ENCODE measurements at places on chromosomes 3 and 15.
A peak's percentile ranks its signal among the peaks of the same experiment; 100 is the strongest.

DNA sequence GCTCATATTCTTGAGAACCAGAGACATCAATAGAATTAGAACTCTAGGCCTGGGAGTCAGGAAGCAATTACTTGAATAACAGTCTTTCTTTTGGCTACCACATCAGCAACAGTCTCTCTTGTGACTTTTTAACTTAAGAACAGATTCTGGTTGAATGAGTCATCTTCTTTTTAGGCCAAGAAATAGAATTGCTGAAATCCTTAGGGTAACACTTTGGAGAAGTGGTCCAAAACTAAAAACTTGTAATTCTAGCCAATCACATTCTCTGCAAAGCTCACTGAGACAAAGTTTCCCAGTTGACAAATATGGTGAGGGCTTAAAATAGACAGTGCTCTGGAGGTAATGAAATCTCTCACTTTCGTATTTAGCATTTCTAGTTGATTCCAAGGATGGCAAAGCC is 238.0 kb downstream of the SHOX2 start:
- DNase-seq, result no peak

DNA sequence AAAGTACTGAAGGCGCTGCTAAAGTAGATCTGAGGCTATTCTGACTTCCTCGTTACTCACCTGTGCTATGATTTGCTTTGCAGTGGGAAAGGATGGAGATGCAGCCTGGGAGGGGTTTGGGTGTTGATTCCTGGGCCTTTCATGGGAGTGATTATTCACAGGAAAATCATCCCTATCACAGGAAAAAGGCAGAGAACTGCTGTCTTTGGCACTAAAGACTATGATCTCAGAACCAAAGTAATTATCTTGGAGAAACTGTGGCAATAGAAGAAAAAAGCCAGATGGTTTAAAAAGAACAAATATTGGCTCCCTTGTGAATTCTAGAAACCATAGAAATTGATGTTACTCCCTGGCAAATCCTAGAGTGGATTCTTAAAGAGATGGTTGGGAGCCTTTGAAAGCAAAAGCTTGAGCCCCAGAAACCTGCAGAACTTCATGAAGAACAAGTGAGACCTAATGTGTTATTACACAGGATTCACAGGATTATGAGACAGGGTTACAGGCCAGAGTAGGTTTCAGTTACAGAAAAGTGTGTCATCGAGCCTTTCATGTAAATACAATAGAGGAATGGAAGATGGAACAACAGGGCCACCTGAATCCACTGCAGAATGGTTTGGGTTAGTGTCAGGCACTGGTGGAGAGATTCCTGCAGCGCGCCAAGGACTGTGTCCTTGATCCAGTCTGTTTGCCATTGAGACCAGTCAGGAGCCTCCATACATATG is 85.7 kb downstream of the OXNAD1 start:
- DNase-seq, result no peak

DNA sequence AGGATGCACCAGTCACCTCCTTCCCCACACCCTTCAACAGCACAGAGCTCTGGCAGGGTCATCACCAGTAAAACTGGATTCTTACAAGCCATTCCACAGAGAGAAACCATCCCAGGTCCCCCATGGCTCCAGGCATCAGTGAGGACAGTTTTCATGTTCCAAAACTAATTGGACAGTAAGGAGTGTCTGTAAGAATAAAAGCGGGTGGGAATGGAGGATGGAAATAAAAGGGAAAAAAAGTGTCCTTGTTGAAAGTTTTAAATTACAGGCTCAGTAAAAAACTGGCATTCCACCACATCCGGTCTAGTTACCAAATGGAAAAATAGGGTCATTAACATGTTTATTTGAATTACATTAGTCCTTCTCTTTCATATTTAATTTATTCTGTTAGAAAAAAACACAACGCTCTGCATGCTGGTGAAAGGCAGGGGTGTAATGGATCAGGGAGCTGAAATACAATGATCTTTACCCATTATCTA is 117.4 kb downstream of the TIGIT start:
- no peak for DNase-seq

DNA sequence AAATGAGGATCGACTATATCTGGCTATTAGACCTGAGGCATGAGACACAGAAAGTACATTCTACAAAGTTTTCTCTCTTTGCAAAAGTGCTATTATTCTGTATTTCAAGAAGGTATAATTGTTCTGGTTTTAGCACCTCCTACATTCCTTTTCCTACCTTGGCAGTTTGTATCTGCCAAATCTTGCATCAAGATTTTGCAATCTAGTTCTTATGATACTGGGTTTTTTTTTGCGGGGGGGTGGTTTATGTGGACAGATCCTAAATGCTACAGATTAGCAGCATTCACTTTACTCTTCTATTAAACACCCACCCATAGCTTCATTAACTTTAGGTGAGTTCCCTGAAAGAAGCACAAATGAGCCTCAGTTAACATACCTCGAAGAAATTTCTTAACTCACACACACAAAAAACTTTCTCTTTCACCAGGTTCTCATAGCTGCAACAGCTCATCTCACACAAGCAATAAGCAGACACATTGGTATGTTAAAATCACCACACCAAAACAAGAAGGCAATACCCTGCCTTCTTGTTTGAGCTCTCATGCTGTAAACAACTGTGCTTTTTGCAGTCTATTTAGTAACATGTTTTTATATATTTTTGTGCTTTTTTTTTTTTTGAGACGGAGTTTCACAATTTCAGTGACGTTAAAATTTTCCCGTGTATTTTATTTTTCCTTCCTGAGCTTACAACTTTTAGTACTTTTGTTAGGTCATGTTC is 73.0 kb upstream of the VGLL4 start:
- DNase-seq, result no peak

DNA sequence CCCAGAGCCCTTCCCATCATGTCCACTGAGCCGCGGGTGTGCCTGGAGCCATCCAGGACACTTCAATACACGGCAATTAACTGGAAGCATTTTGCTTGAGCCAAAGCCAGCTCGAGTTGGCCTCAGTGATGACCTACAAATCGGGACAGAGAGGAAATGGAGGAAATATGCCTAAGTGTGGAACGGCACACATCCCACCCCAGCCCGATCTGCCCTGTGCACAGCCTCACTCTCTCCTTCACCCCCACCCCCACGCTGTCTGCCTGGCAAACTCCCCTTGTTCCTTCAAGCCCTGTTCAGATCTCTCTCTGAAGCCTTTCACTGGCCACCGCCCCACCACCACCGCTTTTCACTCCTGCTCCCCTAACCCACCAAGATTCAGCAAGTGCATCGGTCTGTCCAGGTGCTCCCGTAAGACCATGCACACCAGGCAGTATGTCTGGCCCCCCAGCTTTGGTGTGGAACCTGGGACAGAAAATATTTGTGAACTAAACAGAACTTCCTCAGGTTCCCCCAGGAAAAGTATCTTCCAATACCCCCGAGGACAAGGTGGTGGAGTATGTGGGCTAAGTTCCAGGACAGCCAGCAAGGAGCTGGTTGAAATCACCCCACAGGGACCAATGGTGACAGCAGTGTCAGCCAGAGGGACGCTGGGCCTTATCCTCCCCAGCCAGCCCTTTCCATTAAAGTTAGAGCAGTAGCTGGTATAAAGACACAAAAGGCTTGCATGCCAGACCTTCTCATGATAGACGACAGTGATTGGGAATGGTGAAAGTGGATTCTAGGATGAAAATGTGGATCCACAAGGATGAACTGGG is 83.7 kb downstream of the VGLL4 start:
- no peak for DNase-seq

GRCh38 chr15:31024330-31024729 is 32.9 kb upstream of the MTMR10 start:
- no peak for DNase-seq

GRCh38 chr15:98113327-98113726 is 152.8 kb downstream of the ARRDC4 start:
- DNase-seq, result no peak

DNA sequence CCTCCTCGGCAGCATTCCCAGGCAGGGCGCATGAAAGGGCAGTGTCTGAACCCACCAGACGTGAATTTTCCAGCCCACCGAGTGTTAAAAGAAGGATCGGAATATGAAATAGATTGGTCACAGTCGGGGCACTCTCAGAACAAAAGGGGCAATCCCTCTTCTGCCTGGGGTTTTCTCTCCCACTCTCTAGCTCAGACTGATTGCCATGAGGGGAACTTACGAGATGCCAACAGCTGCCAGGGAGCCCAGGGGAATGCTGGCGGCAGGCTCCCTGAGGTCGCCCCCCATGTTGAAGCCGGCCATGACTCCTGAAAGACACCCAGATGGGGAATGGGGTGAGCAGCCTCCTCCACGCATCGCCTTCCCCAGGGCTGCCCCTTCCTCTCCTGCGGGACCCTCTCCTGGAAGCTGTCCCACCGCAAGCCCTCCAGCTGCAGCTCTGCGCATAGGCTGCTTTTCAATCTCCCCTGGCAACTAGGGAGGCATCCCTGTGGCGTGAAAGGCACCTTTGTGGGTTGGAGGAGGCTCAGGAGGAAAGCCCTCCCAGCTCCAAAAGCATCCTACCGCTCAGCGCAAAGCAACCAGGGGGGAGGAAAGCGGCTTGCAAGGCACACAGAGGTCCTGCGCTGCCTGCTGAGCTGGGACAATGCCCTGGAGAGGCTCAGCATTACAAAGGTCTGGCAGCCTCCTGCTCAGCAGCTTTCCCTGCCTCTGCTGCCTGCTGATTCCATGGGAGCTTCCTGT is 64.8 kb upstream of the HEG1 start:
- DNase-seq, result no peak

- DNase-seq, result no peak
Measured at GRCh38 chr15:61994216-61994615, 66.0 kb downstream of the VPS13C start.

DNA sequence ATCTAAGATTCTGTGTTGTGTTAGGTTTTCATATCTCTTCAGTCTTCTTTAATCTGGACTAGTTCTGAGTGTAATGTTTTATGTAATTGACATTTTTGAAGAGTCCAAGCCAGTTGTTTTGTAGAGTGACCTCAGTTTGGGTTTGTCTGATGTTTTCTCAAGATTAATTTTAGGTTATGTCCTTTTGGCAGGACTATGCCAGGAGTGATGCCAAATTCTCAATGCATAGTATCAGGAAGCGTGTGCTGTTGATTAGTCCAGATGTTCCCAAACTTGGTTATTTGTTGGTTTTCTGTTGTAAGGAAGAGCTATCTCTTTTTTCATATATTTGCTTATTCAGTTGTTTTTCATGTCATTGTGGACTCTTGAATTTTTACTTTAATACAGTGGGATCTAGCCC is 32.6 kb downstream of the NMD3 start:
- DNase-seq, result no peak

- no peak for DNase-seq
Measured at GRCh38 chr3:181724192-181724965, 12.7 kb downstream of the SOX2 start.

DNA sequence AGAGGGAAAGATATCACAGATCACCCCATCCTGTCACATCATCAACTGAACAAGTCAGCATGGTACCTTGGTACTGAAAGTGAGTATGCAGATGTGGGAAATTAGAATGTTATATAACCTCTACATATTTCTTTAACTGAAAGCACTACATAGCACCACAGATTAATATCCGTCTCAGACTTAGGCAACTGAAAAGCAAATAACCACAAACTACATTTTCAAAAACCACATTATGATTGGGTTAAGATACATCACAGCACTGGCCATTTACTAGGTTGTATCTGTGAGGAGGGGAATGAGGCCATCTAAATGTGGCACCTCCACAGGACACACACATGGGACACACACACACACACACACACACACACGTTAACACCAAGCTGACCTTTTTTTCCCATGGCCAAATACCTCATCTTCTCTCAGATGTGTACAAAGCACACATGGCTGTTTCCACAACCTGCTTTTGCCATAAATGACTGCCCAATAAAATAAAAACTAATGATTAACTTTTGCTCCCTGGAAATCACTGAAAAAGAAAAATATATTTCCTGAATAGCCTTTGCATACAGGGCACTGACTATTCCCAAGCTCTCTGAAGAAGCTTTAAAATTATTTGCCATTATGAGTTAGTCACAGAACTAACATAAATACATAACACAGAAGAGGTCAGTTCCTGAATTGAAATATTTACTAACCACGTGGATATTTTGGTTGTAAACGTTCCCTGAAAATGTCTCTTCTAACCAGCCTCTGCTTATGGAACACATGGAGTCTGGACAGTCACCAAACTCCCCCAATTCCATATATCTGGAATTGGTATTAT is 60.1 kb downstream of the SUMF1 start:
- no peak for DNase-seq

GRCh38 chr3:130243808-130244207 is 101.7 kb upstream of the COL6A5 start:
- no peak for DNase-seq

DNA sequence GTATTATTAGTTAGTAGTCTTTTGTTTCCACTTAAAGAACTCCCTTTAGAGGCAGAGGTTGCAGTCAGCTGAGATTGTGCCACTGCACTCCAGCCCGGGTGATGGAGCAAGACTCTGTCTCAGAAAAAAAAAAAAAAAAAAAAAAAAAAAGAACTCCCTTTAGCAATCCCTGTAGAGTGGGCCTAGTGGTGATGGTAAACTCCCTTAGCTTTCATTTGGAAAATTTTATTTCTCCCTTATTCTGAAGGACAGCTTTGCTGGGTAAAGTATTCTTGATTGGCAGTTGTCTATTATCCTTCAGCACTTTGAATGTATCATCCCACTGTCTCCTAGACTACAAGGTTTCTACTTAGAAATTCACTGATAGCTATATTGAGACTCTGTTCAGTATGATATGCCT is 46.0 kb downstream of the RPL39L start:
- no peak for DNase-seq

- DNase-seq, result no peak
Measured at GRCh38 chr3:128988286-128988685, 5.6 kb downstream of the CFAP92 start.

GRCh38 chr3:129428376-129429079 is at the start of gene EFCAB12:
EFCAB12 (minus strand) TSS chr3:129428636; CDS start chr3:129428488, 148 bp downstream.
- DNase-seq, result peak; percentile 88

GRCh38 chr15:91528801-91529200 is 324.7 kb upstream of the SLCO3A1 start:
- no peak for DNase-seq

DNA sequence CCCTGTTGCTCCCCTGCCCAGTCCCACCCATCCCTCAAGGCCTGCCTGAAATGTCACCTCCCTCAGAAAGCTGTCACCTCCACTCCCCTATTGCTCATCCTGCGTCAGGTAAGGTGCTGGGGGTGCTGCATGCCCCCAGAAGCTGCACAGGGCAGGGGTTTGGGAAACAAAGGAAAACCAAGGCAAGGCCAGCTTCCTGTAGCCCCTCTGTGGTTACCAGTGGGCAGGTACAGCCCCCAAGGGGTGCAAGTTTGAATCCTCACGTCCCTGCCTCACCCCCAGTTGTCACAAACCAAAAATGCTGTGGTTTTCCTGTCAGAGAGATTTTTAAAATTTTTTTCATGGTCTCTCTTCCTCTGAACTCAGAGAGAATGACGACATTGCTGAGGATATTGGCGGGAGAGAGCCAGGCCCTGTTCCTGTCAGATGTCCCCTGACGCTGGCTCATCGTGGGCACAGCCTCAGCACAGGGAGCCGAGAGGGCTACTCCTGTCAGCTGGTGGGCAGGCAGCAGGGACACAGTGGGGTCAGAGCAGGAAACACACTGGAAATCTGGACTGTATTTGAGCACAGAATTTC is 27.0 kb downstream of the PSTPIP1 start:
- DNase-seq, result peak; percentile 42

- no peak for DNase-seq
Measured at GRCh38 chr3:20323307-20323927, 137.4 kb upstream of the SGO1 start.
